ENCODE measurements at places on chromosomes 6 and 20. TPM values are rescaled to one million over a fixed set of nuclear protein-coding genes. Genes with fewer than 3 reads are reported as not detected.
A peak's percentile ranks its signal among the peaks of the same experiment; 100 is the strongest.

DNA sequence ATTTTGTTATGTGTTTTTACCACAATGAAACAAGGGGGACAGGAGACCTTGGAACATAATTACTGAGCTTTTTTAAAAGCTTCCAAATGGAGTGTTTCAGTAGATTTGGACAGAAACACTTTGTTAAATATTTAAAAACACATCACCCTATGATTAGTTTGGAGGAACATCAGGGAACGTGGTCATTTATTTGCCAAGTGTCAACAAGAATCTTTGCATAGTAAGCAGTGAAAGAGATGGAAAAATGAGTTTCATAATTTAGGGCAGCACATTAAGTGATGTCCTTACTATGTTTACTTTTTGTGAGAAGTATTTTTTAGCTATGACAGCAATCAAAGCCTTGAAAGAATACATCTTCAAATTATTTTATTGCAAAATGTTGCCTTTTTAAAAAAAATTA, 82.6 kb downstream of the PROKR2 start:
- H3K36me3 ChIP-seq, result no peaks in the 10 kb centered on the region
- H3K27me3 ChIP-seq, result peaks cover 25% of the 10 kb centered on the region
- H3K4me1 ChIP-seq, result no peaks in the 10 kb centered on the region

HMGN4 gene
- 74.5 TPM for total RNA-seq

GRCh38 chr6:148776321-148777308, 29.8 kb downstream of the UST start:
- no peaks in the 10 kb centered on the region for H3K36me3 ChIP-seq
- peaks cover 64% of the 10 kb centered on the region for H3K4me1 ChIP-seq
- DNase-seq, result no peak

DNA sequence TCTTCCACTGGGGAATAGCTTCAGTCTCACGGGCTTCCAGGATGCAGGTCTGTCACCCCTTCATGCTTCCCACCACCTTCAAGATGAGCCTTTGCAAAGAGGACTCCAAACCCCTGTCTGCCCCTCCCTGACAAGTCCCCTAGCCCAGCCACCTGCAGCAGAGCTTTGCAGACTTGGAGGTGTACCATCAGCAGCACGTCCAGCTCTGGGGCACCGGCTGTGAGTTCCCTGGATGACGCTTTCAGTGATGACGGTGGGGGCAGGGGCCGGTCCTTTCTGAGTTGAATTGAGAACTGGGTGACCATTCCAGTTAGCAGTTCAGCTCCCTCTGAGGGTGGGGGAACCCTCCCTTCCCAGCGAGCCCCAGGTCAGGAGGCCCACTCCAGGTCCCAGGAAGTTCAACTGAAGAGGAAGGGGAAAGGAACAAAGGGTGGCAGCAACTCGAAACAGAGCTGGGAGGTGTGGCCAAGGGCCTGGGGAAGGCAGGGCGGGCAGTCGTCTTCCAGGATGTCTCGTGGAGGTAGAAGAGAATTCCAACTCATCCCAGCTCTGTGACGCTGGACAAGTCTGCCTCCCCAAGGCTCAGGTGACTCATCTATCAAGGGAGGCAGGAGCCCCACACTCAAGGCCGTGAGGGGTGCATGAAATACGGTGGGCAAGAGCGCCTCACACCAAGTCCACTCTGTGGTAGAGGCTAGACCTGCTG, 86.0 kb downstream of the PTPN1 start:
- H3K4me1 ChIP-seq, result peaks cover 31% of the 10 kb centered on the region
- peak overlapping the region; percentile 24 for H3K4me3 ChIP-seq
- DNase-seq, result no peak
- H3K27me3 ChIP-seq, result peaks cover 2% of the 10 kb centered on the region
- peaks cover 9% of the 10 kb centered on the region for H3K36me3 ChIP-seq
- H3K27ac ChIP-seq, result peak overlapping the region; percentile 63

ZC2HC1B gene
- total RNA-seq, result 1.5 TPM

DNA sequence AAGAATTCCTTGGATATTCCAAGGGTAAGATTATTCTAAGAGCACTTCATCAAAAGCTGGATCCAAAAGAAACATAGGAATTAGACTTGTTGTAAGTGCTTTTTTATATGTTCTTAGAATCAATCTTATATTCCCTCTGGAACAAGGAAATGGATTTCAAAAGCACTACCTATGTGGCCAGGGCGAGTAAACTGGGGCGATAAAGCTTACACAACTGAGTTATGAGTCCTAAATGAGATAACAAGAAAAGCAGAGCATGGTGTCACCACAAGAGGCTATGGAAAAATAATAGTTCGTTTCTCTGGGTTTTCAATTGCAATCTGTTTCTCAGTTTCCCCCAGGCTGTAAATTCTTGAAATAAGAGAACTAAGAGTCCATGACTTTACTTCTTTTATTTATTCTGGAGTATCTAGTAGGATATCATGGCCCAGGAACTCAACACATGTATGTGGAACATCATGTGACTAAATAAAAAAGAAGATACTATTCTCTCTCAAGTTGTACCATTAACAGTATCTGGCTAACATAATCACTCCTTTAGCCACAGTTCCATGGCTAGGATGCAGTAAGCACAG, 51.5 kb downstream of the NUDT3 start:
- no peak overlapping the region for H3K27ac ChIP-seq
- DNase-seq, result no peak
- no peak overlapping the region for H3K4me3 ChIP-seq
- H3K4me1 ChIP-seq, result peaks cover 53% of the 10 kb centered on the region

DNA sequence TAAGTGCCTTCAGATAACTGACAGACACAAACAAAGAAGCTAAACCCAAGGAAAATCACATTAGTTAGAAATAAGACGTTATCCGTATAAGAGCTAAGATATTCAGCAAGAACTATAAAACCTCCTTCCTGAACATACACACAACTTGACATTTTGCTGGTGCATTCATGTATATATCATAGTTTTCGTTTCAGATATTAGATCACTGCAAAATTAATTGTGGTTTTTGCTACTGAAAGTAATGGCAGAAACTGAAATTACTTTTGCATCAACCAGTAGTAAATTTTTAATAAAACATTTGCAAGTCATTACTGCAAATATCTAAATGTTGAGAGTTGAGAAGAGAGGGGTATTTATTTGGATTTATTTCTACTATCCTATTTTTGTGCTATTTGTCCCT, 26.1 kb upstream of the KCNQ5 start:
- H3K4me3 ChIP-seq, result no peak overlapping the region
- no peak for DNase-seq
- H3K27ac ChIP-seq, result no peak overlapping the region
- no peaks in the 10 kb centered on the region for H3K36me3 ChIP-seq
- peaks cover 18% of the 10 kb centered on the region for H3K27me3 ChIP-seq
- no peaks in the 10 kb centered on the region for H3K4me1 ChIP-seq

DNA sequence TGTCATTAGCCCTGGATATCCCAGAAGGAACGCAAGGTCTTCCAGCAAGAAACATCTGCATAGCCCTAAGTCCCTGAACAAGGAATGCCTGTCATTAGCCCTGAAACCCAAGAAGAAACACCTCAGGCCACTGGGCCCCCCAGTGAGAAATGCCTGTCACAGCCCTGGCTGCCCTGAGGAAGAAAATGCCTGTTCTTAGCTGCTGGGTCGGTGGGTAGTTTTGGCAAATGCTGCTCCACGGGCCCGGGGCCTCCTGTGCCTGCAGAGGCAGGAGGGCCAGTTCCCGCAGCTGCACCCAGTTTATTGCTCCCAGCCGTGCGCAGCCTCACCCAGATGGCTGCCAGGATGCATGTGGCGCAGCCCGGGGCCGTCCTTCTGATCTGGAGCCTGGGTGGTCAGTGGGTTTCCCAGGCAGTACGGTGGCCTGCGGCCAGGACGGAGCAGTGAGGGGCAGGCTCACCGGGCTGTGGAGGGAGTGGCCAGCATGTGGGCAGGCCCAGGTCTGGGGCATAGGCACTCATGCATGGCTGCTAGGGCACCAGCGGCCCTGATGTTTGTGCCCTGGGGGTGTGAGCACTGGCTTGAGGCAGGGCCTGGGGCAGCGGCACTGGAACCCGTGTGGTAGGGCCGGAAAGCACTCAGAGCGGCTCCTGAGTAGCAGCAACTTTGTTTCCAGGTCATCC, 219.0 kb downstream of the ERMARD start:
- H3K4me1 ChIP-seq, result no peaks in the 10 kb centered on the region
- DNase-seq, result peak; percentile 7
- no peaks in the 10 kb centered on the region for H3K27me3 ChIP-seq

DNA sequence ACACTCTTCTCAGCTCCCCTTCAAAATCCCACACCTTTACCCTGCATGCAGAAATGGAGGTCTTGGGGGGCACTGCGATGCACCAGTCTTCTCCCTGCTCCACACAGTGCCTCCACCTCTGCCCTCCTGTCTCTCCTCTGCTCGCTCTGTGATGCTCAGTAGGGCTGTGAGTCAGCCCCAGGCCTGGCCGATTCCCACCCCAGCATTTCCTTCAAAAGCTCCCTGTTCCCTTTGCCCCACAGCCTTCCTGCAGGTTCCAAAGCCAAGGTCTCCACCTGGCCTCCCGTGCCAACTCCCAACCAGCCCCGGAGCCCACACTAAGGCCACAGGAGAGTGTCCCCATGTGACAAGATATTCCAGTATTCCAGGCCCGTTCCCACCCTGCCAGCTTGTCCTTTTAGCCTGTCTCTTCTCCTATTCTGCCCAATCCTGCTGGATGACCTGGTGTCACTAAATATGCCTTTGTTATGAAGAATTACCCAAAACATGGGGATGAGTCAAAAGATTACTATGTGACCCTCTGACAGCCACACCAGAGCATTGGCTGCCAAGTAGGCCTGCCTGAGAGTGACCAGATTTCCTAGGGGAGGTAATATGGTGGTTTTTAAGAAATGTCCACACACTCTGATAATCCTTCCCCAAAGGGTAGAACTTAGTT, 118.9 kb upstream of the NXT1 start:
- peaks cover 3% of the 10 kb centered on the region for H3K27me3 ChIP-seq
- no peaks in the 10 kb centered on the region for H3K36me3 ChIP-seq
- no peaks in the 10 kb centered on the region for H3K4me1 ChIP-seq
- no peak for DNase-seq
- no peak overlapping the region for H3K4me3 ChIP-seq
- H3K27ac ChIP-seq, result no peak overlapping the region

GRCh38 chr20:60100780-60101179, 142.6 kb downstream of the CDH26 start:
- H3K27ac ChIP-seq, result no peak overlapping the region
- no peaks in the 10 kb centered on the region for H3K27me3 ChIP-seq
- no peaks in the 10 kb centered on the region for H3K36me3 ChIP-seq
- H3K4me3 ChIP-seq, result no peak overlapping the region

CTNNBL1 gene
- 110 TPM for total RNA-seq

DNA sequence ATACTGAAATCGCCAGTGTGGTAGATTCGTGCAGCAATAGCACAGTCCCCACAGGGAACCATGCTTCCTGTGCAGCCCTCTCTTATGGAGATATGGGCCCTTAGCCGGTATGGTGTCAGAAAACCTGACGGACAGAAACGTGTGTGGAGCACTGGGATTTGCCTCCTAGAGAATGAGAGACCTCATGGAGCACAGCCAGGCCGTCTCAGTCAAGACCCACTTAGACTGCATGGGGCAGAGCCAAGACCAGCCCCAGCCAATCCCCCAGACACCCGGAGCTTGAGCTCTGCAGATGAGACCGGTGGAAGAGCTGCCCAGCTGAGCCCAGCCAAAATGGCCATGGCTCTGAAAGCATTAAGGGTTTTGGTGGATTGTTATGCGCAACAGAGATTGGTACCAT, 163.7 kb downstream of the DLL1 start:
- peaks cover 6% of the 10 kb centered on the region for H3K4me1 ChIP-seq
- H3K27me3 ChIP-seq, result peaks cover 5% of the 10 kb centered on the region
- H3K4me3 ChIP-seq, result no peak overlapping the region

GRCh38 chr6:16819752-16820151, 58.5 kb upstream of the ATXN1 start:
- no peak overlapping the region for H3K27ac ChIP-seq
- peaks cover 5% of the 10 kb centered on the region for H3K4me1 ChIP-seq
- DNase-seq, result no peak
- H3K27me3 ChIP-seq, result peaks cover 14% of the 10 kb centered on the region
- no peaks in the 10 kb centered on the region for H3K36me3 ChIP-seq
- H3K4me3 ChIP-seq, result no peak overlapping the region

IL17A gene
- not detected for total RNA-seq

DNA sequence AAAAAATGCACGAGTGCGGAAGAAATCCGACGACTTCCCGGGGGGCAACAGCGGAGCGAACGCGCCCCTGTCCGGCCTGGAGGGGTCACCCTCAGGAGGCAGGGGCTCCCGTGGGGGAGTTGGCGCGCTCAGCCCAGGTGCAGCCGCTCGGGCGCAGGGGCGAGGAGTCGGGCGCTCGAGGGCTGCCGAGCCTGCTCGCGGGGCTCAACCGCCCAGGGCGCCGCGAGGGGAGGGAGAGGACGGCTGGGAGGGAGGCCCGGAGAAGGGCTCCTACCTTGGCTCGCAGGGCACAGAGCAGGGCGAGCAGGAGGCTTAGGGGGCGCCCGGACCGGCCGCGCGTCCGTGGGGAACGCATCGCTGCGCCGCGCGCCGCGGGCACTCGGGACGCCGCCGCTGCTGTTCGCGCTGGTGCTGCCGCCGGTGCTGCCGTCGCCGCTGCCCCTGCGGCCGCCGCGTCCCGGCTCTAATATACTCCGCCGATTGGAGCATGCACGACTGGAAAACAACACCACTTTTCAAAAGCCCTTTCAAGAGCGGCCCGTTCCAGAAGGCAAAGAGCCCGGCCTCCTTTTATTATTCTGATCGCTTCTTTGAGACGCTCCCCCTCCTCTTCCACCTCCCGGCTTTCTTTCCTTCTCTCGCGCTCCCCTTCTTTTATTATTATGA, 490 bp downstream of the JAG1 start:
- peaks cover 37% of the 10 kb centered on the region for H3K4me1 ChIP-seq
- H3K4me3 ChIP-seq, result peak overlapping the region; percentile 83
- H3K27me3 ChIP-seq, result peaks cover 49% of the 10 kb centered on the region
- H3K27ac ChIP-seq, result no peak overlapping the region
- peak; percentile 22 for DNase-seq

GRCh38 chr6:47729019-47729418, 30.6 kb downstream of the ADGRF4 start:
- H3K4me1 ChIP-seq, result no peaks in the 10 kb centered on the region
- H3K27ac ChIP-seq, result no peak overlapping the region
- H3K36me3 ChIP-seq, result no peaks in the 10 kb centered on the region
- H3K27me3 ChIP-seq, result no peaks in the 10 kb centered on the region
- no peak overlapping the region for H3K4me3 ChIP-seq
- DNase-seq, result no peak

GRCh38 chr20:46689754-46690085, 476 bp upstream of the TP53RK start:
- H3K27me3 ChIP-seq, result no peaks in the 10 kb centered on the region
- no peak for DNase-seq
- peaks cover 46% of the 10 kb centered on the region for H3K4me1 ChIP-seq
- peak overlapping the region; percentile 97 for H3K4me3 ChIP-seq
- peaks cover 27% of the 10 kb centered on the region for H3K36me3 ChIP-seq

- H3K27me3 ChIP-seq, result no peaks in the 10 kb centered on the region
- H3K4me3 ChIP-seq, result no peak overlapping the region
- H3K4me1 ChIP-seq, result peaks cover 3% of the 10 kb centered on the region
- no peak for DNase-seq
- H3K27ac ChIP-seq, result no peak overlapping the region
- H3K36me3 ChIP-seq, result no peaks in the 10 kb centered on the region
Observed at GRCh38 chr6:129186988-129187387, 304.1 kb downstream of the LAMA2 start.

ZSCAN16 gene
- 12.6 TPM for total RNA-seq

- no peak overlapping the region for H3K27ac ChIP-seq
- no peak overlapping the region for H3K4me3 ChIP-seq
- DNase-seq, result no peak
- H3K4me1 ChIP-seq, result no peaks in the 10 kb centered on the region
- H3K27me3 ChIP-seq, result no peaks in the 10 kb centered on the region
Observed at GRCh38 chr6:162999575-163000285, 272.0 kb downstream of the PACRG start.

GRCh38 chr20:5002077-5002413, 735 bp upstream of the SLC23A2 start:
- peaks cover 39% of the 10 kb centered on the region for H3K4me1 ChIP-seq
- no peak for DNase-seq
- H3K27me3 ChIP-seq, result no peaks in the 10 kb centered on the region
- peaks cover 8% of the 10 kb centered on the region for H3K36me3 ChIP-seq
- peak overlapping the region; percentile 98 for H3K4me3 ChIP-seq

Measured in activated B cell treated with CpG ODN at 0.5 μM for 24 hours (primary cell).